GM12892 (cell line): ENCODE measurements at places on chromosomes 2 and 18.

DNA sequence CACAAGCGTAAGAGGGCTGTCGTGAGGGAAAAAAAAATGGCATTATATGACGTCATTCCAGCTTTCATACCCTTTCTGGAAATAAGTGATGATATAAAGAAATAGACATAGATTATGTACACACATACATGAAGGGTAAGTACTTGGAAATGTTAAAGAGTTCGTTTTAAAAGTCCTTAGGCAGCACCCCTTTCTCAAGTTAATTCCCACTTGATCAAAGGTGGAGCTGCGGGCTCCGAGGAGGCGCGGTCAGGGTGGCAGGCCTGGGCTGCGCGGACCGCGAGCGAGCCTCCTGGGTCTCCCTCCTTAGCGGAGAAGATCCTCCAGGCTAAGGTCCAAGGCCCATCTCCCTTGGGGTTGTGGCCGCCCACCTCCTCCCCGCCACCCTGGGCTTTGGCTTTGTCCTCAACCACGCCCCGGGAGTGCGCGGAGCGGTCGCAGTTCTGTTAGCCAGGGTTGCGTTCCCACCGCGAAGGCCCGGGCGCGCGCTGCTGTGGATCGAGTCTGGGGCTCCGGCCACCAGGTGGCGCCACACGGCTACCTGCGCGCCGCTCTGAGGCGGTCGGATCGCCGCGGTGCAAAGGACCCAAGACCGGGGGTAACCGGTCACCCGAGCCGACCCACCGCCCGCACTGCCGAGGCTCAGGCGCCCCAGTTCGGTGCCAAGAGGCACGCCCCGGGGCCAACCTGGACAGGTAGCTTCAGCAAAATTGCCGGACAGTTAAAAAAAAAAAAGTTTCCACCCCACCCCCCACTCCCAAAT lies 66.8 kb downstream of the HNRNPLL start:
- DNase-seq = peak; percentile 71

DNA sequence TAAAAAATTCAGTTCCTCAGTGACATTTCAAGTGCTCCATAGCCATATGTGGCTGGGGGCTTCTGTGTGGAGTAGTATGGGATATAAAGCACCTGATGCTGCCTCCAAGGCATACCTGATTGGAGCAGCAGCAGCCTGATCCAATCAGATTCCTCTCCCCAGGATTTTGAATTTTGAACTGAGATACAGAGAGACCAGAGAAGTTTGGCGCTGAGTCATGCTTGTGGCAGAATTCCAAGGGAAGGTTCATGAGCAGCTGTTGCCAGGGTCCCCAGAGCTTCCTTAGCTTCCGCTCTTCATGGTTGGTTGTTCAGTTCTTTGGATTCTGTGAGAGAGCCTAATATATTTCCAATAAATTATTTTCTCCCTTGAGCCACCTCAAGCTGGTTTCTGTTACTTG lies 29.0 kb upstream of the CFAP36 start:
- DNase-seq = no peak

- DNase-seq = no peak
Measured at GRCh38 chr2:172106108-172106961, 3.6 kb upstream of the DLX2 start.

DNA sequence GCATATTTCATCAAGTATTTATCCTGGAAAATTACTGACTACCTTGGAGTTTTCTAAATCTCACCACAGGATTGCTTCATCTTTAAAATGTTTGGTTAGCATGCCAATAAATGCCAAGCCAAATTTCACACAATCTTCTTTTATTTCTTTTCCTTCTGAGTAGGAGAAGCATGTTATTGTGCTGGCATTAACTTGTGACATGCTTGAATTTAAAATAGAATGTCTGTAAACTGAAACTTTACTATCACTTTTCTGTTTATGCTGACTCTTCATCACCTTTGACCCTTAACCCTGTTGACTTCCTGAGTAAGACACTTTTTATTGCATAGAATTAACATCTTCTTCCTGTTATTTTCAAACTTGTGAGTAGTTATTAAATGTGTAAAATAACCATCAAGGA lies 56.2 kb upstream of the LRRTM4 start:
- DNase-seq = no peak

GRCh38 chr2:166410828-166411472 lies 35.2 kb upstream of the SCN9A start:
- no peak for DNase-seq

DNA sequence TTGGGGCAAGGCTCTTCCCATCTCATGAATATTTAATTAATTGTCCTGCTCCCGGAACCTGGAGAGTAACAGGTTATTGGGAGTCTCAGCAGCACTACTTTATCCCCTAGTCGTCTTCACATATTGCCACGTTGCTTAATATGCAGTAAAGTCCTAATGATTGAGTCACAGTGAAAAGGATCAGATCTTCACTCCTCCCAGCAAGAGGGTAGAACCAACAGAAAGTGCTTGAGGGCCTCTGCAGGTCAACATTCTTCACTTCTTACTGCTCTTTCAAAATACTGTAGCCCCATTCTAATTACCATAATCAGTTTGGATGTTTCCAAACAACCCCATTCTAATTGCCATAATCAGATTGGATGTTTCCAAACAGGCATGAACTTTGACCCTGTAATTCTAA lies 801.0 kb downstream of the LRRTM4 start:
- no peak for DNase-seq

DNA sequence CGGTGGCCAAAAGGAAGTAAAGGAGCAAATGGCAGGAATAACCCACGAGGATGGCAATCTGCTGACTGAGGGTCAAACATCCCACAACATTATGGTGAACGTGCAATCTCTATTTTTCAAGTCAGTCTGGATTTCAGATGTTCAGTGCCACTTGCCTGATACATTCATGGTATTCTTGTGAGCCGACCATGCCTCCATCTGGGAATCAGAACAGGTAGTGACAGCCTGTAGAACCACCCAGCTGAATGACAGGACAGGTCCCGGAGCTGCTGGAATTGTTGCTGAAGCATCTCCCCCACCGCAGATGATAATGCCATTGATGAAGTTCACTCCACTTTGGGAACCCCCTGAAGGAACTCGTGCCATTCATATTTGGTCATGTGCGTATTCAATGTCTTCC lies 123.2 kb downstream of the CAPN13 start:
- no peak for DNase-seq

DNA sequence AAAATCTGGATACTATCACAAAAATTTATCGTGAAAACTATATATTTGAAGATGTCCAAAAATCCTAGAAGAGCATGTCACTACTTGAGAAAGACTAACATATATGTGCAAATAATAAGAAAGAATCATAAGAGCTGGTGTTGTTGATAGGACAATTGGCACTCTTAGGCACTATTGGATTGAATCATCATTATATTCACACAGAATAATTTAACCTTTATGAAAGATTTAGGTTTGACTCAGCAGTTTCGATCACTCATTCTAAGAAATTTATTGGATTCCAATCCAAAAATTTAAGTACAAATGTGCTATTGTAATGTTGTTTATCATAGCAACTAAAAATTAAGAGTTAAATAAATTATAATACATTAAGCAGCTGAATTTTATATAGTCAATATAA lies 503.6 kb downstream of the SPAG16 start:
- DNase-seq = no peak

GRCh38 chr2:236827997-236828396 lies 257.7 kb upstream of the COPS8 start:
- no peak for DNase-seq

DNA sequence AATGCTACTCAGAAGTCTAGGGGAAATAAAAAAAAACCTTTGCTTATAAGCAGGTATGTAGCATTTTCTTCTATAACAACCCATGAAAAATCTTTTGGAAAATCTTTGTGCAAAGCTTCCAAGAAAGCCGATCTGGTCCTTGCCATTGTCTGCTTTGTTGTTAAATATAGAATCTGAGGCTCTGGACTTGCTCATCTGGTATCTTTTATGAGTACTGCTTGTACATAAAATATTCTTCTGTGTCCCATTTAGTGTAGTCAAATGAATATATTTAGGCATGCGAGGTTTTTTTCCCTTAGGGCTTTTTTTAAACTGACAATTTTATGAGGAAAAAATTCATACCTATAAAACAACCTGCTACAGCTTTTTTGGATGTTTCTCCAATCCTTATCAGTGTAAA lies 45.0 kb upstream of the RMND5A start:
- no peak for DNase-seq

- no peak for DNase-seq
Measured at GRCh38 chr2:60552078-60552850, 1.2 kb downstream of the BCL11A start.

GRCh38 chr18:9738266-9738969 lies 30.3 kb downstream of the RAB31 start:
- no peak for DNase-seq

DNA sequence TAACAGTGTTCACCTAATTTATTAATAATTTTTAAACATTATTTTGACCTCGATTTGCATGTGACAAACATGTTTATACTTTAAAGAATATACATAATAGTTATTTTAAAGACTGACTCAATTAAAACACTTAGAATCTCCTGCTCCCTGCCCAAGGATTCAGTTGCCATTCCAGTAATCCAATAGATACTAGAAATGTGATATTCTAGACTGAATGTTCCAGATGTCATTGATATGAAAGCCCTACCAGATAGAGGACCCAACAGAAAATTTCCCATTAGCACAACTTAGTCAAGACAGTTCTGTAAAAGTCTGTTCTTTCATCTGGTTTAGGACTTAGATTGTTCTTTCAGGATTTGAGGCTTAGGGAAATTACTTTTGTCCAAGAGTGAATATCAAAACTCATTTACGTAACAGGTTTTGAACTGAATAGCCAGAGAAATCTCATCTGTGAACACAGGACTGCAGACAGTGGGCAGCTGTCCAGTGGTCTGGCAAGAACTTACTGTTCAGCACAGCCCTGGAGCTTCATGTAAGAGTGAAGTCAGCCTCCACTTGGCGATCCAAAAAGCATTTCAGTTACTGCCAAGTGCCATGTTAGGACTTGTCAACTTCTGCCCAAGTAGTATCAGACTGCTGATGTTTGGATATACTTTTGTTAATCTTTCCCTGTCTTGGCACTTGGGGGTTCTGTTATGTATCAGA lies 77.5 kb downstream of the OSBPL6 start:
- DNase-seq = no peak

GRCh38 chr2:46303822-46304221 lies 6.6 kb downstream of the EPAS1 start:
- DNase-seq = no peak

- DNase-seq = no peak
Measured at GRCh38 chr18:43919551-43919950, 642.3 kb upstream of the SYT4 start.

- no peak for DNase-seq
Measured at GRCh38 chr2:136049991-136050920, 64.8 kb upstream of the DARS1 start.

- DNase-seq = no peak
Measured at GRCh38 chr2:35852-36251, 10.5 kb downstream of the FAM110C start.

DNA sequence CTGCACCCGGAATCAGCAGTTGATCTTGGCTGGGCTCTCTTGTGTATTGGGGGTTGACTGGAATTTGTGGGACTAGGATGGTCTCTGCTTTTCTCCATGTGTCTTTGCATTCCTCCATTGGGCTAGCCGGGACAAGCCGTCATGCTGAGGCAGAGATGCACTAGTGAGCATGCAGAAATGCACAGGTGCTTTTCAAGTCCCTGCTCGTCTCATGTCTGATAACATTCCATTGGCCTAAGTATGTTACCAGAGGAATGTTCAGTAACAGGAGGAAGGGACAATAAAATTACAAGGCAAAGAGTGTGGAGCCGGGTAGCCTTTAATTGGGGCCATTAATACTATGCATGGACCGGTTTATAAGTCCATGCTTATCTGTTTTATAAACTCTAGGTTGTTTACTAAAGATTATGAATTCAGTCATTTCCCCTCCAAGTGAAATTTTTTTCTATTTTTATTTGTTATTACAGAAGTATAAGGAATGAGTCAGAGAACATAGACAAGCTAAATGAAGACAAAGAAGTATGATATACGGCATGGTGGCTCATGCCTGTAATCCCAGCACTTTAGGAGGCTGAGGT lies 24.4 kb upstream of the AAK1 start:
- DNase-seq = no peak

DNA sequence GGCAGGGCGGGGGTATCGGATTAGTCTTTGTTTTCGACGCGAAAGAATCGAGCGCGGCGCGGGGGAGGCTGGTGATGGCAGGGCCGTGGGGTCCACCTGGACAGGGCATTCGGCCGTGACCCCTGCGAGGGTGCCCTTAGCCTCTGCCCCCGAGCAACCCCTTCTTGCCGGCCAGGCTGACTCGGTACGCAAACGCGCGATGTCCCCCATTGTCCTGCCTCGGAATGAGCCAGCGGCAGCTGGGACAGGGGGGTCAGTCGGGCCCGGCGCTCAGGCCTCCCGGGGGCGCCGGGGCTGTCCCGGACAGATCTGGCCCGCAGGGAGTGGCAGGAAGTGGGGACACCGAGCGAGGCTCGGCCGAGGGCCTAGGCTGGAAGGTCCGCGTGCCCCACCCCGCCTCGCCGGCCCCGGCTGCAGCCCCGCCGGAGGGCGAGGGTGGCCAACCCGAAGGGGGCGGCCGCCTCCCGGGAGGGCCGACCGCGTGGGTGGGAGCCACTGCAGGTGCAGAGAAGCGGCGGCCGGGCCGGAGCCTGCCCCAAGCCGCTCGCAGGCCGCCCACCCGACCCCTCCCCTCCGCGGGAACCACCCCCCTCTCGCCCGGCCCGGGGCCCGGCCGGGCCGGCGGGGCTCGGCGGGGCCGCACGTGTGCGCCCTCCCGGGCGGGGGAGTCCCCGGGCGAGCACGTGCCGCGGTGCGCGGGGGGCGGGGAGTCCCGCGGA lies at the start of gene TET3:
Gene TET3, plus strand, starts transcription at position 708 of the 719 bp plus-strand sequence. CDS start 1,494 bp downstream, outside the sequence.
- DNase-seq = peak; percentile 66

DNA sequence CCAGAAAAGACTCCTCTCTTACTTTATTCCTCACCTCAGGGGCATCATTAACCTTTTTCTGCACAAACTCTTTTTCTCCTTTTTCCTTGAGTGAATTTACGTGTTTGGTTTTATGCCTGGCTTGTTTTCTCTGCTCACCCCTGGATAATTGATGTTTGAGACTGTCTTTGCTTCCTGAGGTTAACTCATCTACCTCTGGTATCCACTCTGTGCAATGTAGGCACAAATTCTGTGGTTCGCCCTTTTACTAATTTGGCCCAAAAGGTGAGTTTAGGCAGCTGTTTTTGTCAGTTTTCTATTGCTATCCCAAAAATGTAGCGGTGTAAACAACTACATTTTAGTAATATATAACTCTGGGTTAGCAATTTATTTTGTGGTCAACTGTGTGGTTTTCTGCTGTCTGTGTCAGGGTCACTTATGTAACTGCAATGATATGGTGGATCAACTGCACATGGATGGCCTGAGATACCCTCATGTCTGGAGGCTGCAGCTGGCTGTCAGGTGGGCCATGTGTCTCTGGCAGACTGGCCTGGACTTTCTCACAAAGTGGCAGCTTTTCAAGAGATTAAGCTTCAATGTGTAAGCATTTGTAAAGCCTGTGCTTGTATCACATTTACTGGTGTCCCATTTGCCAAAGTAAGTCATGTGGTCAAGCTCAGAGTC lies 329.7 kb downstream of the FSIP2 start:
- DNase-seq = no peak

- no peak for DNase-seq
Measured at GRCh38 chr2:157440404-157441071, 3.4 kb downstream of the CYTIP start.

GRCh38 chr2:113675875-113676274 lies 48.8 kb downstream of the RABL2A start:
- no peak for DNase-seq

GRCh38 chr18:11419338-11419737 lies 190.1 kb upstream of the SLC35G4 start:
- no peak for DNase-seq
